ENCODE measurements at places on chromosomes 1 and 21.

DNA sequence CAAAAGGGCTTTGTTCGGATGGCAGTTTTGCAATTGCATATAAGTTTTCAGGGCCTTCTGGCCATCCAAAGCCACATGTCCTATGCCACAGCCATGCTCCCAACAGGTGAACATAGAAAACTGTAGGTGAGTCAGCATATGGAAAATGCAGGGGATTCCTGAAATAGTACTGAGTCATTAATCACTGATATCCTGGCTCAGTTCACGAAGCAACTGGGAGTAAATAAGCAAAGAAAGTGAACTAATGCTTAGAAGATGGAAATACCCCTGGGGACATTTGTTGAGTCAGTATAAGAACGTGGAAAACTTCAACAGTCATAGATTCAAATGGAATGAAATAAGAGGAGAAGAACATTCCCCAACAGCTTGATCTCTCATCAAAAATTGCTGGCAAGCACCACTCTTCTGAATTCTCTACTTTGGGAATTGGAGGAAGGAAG is 148.9 kb upstream of the RUNX1 start:
- DNase-seq, result no peak

- no peak for DNase-seq
Measured at GRCh38 chr1:105641407-105641806, 1415.1 kb upstream of the PRMT6 start.

DNA sequence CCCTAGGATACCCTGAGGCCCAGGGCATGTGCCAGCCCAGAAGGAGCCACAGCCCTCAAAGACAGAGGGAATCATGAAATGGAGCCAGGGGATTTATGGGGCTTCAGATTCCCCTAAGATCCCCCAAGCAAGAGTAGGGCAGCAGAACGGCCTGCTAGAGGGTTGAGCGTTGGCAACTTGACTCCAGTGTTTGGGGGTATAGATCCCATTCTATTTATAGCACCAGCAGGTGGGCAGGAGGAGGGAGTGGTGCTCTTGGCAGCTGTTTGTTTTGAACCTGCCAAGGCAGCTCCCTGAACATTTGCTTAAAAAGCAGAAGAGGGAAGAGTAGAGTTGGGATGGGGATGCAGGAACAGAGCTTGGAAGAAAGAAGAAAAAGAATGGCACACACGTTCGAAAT is 33.7 kb downstream of the GLUL start:
- DNase-seq, result no peak

DNA sequence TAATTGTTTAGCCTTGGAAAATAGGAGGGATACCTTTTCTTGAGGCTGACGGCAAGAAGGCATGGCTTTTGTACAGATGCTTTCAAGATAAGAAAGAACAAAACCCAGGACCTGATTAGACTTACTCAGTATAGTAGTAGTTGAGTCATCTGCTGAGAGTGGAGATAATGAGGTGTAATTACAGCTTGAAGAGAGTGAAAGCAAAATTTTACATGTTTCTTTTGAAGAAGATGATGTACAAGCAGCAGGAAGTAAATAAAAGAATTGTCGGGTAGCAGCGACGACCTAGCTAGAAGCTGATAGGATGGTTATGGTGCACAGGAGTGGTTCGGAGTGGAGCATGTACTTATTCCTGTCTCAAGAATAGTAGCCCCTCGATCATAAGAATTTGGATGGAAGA is 6.6 kb downstream of the ANGPTL1 start:
- DNase-seq, result no peak

DNA sequence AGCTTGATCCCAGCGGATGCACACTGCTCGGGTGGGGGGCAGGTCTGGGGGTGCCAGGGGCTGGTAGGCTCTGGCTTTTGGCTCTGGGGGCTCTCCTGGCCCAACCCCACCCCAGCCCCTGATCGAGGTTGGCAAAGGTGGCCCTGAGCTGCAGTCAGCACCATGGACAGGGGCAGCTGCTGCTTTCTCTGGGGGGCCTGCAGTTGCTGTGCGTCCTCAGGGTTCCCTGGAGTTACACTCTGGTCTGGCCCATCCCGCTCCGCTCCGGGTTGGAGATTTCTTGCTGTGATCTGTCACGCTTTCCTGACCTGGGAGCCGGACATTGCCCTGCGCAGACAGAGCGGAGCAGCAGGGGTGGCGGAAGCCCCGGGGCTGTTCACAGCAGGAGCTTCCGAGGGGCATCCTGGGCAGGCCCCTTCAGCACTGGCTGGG is 8.0 kb upstream of the PLCH2 start:
- no peak for DNase-seq

GRCh38 chr1:69613414-69613813 is 45.7 kb downstream of the LRRC7 start:
- no peak for DNase-seq

DNA sequence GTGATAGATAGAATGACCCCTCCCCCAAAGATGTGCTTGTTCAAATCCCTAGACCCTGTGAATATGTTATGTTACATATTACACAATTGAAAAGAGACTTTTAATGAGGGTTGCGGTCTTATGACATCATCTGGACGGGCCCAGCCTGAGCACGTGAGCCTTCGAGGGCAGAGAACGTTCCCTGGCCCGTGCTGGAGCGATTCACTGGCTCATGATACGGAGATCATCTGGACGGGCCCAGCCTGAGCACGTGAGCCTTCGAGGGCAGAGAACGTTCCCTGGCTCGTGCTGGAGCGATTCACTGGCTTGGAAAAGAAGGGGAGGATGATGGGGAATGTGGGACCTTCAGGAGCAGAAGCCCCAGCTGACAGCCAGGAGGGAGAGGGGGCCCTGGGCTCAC is 34.4 kb upstream of the COL18A1 start:
- DNase-seq, result no peak

- DNase-seq, result no peak
Measured at GRCh38 chr1:11697188-11697892, 5.8 kb downstream of the DRAXIN start.

DNA sequence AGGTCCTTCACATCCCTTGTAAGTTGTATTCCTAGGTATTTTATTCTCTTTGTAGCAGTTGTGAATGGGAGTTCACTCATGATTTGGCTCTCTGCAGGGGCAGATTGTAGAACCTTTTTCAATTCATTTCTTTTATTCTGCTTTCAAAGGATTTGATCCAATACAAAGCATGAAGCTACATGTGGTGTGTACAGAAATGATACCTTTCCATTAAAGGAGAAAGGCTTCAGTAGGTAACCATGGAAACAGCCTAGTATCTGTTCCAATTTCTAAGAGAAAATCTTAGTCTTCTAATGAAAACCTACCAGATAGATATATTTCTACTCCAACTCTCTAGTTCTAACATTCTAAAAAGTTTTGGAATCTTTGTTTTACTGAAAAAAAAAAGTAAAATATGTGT is 105.0 kb downstream of the SYT14 start:
- DNase-seq, result no peak

GRCh38 chr1:207084701-207085180 is 3.9 kb upstream of the C4BPB start:
- no peak for DNase-seq

DNA sequence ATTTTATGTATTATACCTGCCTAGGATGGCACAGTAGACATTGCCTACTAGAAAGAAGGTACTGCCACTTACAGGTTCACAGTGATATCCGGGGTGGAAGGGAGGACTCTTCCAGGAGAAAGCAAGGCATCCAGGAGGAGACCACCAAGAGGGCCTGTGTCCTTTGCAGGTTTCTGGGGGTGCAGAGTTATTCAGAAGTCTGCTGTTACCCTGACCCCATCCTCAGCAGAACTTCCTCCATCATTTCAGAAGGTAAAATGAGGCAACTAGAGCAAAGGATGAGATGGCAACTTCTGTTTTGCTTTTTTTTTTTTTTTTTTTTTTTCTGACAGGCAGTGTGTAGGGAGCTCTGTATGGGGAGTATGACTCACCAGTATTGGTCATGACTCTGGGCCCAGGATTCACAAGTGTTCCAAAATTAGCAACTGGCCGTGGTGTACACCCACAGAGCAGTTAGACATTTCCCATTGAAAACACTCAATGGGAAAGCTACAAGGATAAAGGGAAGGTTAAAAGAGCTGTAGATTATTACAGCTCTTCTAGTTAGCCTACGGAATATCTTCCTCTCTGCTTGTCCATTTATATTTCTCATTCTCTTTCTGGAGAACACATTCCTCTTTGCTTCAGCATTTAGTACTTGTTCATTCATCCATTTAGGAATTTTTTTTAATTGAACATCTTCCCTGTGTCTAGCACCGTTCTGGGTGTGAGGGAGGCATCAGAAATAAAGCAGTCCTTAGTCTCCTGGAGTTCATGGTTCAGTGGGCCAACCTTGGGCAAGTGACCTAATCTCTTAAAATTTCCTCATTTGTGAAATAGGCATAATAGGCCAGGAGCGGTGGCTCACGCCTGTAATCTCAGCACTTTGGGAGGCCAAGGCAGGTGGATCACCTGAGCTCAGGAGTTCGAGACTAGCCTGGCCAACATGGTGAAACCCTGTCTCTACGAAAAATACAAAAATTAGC is 50.5 kb upstream of the PPP2R5A start:
- DNase-seq, result no peak

DNA sequence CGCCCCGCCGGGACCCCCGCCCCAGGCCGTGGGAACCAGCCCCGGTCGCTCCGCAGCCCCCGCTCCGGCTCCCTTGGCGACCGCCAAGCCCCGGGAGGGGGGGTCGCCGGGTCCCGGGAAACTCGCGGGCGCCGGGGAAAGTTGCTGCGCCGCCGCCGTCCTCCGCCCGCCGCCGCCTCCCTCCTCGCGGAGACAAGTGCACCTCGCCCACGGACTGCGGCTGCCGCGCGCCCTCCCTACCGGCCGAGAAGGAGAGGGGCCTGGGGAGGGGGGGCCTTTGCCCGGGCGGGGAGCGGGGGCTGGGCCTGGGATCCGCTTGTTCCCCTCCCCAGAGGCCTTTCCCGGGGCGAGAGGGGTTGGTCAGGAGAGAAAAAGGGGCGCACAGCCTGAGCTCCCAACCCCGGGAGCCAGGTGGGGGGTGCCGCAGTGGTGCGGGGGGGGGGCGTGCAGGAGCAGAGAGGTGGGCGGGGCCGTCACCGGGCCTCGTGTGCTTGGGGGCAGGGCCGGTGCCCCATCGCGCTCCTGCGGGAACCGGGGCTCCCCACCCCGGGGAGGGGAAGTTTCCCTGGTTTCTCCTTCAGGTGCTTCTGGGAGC is 592 bp downstream of the AGRN start:
- no peak for DNase-seq

- no peak for DNase-seq
Measured at GRCh38 chr1:109365642-109366204, 32.0 kb downstream of the SORT1 start.

GRCh38 chr1:201570886-201571624 is 32.1 kb downstream of the NAV1 start:
- DNase-seq, result peak; percentile 40

DNA sequence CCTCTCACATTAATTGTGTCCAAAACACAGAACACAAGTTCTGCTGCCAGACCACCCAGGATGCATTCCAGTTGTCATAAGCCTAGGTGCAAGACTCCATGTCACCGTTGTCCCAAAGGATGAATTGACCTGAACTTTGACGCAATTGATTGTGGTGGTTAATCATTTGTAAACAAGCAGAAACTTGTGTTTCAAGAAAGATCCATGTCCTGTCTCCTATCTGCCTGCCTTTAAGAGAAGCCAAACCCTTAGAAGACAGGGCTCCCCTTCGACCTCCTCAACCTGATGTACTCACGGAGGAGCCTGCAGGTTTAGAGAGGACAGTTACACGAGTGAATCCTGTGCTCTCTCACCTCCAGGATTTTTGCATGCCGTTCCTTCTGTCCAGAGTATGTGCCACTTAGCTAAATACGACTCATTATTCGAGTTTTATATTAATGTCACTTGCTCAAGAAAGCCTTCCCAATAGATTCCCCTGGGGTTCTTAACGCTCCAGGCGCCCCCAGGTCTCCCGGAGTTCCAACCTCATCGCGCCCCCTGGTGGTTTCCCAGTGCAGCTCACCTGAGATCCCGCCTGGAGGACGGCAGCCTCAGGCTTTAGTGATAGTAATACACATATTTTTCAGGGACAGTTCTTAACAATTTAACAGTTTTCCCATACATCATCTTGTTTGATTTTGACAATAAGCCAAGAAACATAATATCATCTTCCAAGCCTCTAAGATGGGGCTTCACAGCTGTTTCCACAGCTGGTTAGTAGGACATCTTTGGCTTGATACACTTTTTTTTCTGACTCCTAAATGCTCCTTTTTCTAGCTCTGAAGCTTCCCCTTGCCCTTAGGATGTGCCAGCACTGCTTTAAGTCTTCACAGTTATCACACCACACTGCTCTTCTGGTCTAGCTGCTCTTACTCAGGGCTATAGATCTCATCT is 2.4 kb upstream of the C8B start:
- DNase-seq, result no peak

- DNase-seq, result no peak
Measured at GRCh38 chr1:181150842-181151241, 62.3 kb downstream of the IER5 start.

DNA sequence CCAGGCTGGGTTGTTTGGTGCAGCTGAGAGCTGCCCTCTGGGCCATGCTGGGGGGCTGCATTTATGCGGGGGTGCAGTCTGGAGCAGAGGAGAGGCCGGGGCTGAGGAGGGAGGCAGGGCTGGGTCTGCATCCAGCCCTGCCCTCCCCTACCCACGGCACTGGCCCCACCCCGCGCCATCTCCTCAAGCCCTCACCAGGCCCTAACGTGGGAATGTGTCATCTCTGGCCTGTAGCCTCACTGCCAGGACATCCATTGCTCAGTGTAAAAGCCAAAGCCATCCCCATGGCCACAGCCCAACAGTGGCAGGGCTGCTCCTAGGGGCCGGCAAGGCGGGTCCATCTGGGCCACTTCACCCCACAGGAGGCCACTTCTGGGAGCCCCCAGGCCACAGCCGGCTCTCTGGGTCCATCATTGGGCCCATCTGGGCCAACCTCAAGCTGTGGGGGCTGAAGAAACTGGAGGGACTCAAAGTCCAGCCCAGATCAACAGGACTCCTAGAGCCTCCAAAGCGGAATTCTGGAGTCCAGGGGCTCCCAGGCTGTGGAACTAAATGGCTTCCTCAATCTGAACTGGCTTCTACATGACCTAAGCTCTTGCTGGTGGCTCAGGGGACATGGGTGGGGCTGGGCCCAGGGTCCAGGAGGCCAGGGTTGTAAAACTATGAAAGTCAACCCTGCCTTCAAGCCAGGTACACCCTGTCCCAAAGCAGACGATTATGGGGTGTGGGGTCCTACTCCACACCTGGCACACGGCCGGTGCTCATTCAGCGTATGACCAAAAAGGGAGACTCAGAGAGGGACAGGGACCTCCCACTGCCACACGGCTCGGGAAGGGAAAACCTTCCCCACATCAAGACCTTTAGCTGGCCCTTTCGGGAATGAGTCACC is 32.6 kb downstream of the RUNX3 start:
- no peak for DNase-seq

- DNase-seq, result no peak
Measured at GRCh38 chr1:222042120-222042519, 300.2 kb upstream of the DUSP10 start.

- no peak for DNase-seq
Measured at GRCh38 chr21:33011462-33011861, 14.3 kb upstream of the OLIG2 start.

GRCh38 chr1:231073331-231073730 is 33.3 kb upstream of the FAM89A start:
- no peak for DNase-seq

All from NCI-H2081 treated with DMSO at 0.1 percent for 48 hours (cell line).